Astrocyte (in vitro differentiated cells and primary cell): ENCODE measurements at places on chromosomes 7 and 10. TPM values are rescaled to one million over a fixed set of nuclear protein-coding genes. Genes with fewer than 3 reads are reported as not detected.

DNA sequence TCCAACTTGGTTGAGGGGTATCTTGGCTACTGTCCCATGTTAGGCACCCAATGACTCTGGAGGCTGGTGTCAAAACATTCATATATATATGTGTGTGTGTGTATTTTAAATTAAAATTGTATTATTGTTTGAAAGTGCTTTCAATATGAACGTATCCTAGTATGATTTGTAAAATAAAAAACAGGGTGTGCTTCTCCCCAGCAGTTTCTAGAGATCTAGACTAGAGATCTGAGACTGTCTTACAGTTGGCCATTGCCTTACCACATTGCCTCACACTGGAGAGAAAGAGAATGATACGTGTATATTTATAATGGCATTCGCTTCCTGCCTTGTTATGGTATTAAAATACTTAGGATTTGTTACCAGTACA, 1.2 kb downstream of the BAG3 start:
- H3K27me3 ChIP-seq, result no peaks in the 10 kb centered on the region
- peak; percentile 60 for DNase-seq
- peak overlapping the region; percentile 94 for H3K27ac ChIP-seq
- peak overlapping the region; percentile 91 for H3K4me3 ChIP-seq
- peaks cover 42% of the 10 kb centered on the region for H3K4me1 ChIP-seq

GRCh38 chr10:43078986-43079273, 2.1 kb downstream of the RET start:
- no peak for DNase-seq
- no peak overlapping the region for H3K27ac ChIP-seq
- no peaks in the 10 kb centered on the region for H3K4me1 ChIP-seq
- no peaks in the 10 kb centered on the region for H3K36me3 ChIP-seq
- H3K4me3 ChIP-seq, result no peak overlapping the region

- no peaks in the 10 kb centered on the region for H3K27me3 ChIP-seq
- H3K27ac ChIP-seq, result peak overlapping the region; percentile 52
- H3K4me3 ChIP-seq, result no peak overlapping the region
- H3K36me3 ChIP-seq, result no peaks in the 10 kb centered on the region
- DNase-seq, result no peak
- peaks cover 26% of the 10 kb centered on the region for H3K4me1 ChIP-seq
Observed at GRCh38 chr10:119737039-119737663, 11.3 kb downstream of the INPP5F start.

DNA sequence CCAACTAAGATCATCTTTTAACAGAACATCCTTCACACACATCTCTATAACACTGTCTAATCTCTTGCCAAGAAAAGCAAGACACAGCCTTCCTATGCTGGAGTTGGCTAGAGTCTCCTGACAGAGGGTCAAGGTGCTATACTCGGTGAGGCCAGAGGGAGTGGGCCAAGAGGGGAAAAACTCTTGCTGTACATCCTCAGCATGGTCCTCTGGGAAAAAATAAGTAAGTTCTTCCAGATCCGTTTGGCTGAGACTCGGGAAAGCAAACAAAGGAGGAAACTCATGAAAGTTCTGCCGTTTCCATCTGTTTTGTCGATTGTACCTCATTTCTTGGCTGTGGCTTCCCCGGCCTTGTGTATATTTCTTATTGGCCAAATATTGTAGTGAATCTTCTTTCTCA, 33.9 kb downstream of the VWDE start:
- no peak for DNase-seq
- no peak overlapping the region for H3K27ac ChIP-seq
- H3K4me3 ChIP-seq, result no peak overlapping the region
- H3K27me3 ChIP-seq, result no peaks in the 10 kb centered on the region

DNA sequence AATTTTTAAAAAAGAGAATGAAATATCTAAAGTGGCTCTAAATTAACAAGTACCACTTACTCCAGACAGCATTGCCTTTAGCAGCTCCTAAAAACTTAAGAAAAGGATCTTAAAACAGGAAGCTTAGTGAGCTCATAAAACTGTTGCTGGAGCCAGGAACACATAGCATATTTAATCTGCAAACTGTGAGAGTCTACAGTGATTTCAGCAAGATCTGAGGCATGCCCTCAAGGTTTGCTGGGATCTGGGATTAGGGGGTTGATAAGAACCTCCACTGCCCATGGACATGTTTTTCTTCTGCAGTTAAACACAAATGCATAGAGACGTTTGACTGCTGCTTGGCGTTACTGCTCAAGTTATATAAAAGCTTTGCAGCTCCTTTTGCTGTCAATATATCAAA, 3.8 kb downstream of the GLI3 start:
- no peaks in the 10 kb centered on the region for H3K27me3 ChIP-seq
- H3K4me1 ChIP-seq, result peaks cover 27% of the 10 kb centered on the region
- H3K36me3 ChIP-seq, result no peaks in the 10 kb centered on the region
- H3K4me3 ChIP-seq, result no peak overlapping the region

DNA sequence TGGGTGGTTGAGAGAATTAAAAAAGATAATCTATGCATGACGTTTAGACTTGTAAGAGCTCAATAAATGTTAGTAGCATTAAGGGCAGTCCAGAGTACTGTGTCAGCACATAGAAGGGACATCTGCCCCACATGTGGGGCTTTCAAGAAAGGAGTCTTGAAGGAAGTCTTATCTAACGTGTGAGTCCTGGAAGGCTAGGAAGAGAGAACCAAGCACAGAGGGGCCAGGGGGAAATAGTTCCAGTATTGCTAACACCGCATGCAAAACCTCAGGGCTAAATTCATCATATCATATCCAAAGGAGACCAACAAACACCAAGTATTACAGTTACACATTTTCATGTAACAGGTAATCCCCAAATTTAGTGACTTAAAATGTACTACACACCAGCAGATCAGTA, 122.7 kb downstream of the AOAH start:
- peak overlapping the region; percentile 1 for H3K27ac ChIP-seq
- peak; percentile 7 for DNase-seq
- H3K27me3 ChIP-seq, result peaks cover 3% of the 10 kb centered on the region
- H3K36me3 ChIP-seq, result no peaks in the 10 kb centered on the region
- peaks cover 5% of the 10 kb centered on the region for H3K4me1 ChIP-seq

The TCAF2 gene
- 1.9 and 2.0 TPM in 2 replicates for total RNA-seq
